ENCODE measurements at places on chromosomes 5 and 9.

DNA sequence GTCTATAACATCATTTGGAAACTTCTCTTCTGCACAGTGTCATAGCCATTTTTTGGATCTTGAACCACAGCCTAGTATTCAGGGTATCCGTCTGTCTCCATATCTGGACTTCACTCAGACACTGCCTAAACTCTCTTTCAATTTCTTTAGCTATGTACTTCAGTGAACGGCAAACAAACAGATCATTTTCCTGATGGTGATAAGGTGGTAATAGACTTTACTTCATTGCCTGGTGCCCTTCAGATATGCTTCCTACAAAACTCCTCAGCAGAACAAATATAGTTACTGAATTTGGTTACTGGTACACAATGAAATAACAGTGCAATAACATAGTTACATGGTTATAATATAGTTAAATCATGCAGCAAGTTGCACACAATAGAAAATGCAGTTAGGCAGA, 348.2 kb downstream of the ZSWIM6 start:
- DNase-seq, result no peak

- DNase-seq, result peak; percentile 96
Observed at GRCh38 chr5:179313849-179314521, 31.3 kb downstream of the ADAMTS2 start.

DNA sequence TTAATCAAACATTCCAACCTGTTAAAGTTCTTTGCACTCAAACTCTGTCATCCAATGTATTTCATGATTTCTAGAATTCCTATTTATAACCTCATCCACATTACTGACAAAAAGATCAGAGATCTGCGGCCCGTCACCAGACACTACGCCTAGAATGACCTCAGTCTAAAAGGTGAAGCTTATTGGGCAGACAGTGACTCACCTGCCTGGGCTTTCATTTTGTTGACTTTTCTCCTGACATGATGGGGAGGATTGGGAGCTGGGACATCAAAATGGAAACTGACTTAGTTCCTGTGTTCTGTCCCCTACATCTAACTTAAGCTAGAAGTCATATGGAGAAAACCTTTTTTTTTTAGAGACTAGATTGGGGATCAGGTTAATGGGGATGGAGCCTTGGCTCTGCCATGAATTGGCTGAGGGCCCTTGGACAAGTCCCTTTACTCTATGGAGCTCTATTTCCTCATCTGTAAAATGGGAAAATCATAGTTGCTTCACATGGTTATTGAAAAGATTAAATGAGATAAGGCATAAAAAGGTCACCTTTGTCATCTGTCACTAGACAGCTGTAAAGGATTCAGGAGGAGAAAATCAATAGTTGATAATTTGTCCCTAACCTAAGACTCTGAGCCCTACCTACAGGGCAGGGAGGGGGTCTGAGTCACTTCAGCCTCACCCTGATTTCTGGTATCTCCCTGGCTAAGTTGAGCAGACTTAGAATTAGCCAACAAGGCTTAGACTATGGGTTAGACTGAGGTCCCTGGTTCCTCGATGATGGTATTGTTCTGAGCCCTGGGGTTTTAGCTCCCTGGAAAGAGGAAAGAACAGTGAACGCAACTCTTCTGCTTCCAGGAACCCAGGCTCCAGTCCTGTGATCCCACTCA, 224.8 kb upstream of the TBC1D2 start:
- DNase-seq, result peak; percentile 65

DNA sequence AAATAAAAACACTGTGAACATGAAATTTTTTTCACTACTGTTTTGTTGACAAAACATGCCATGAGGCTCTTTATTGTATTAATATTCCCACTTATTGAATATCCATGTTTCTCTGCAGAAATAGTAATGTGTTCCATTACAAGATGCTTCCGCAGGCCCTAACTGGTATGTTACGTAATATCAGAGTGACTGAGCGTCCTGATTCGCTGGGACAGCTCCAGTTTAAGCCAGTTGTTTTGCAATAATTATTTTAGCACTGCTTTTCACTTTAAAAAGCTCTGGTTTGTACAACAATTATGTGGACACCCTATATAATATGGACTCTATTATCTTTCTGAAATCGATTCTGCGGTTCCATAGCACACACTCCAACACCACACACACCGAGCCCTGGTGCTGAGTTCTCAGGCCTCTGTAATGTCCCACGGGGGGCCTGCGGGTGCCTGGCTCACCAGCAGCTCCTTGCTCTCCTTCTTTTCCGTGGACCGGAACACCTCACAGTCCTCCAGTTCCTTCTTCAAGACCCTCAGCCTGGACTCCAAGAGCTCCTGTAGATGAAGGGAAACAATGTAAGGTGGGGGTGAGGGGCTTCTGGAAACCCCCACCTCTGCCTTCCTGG, 1.8 kb downstream of the TRIM7 start:
- peak; percentile 71 for DNase-seq

- peak; percentile 47 for DNase-seq
Observed at GRCh38 chr5:103271570-103272289, 13.2 kb downstream of the MACIR start.
